Thyroid gland (tissue), 4 donors: ENCODE measurements at places on chromosomes 6 and 20. TPM values are rescaled to one million over a fixed set of nuclear protein-coding genes. Genes with fewer than 3 reads are reported as not detected.

DNA sequence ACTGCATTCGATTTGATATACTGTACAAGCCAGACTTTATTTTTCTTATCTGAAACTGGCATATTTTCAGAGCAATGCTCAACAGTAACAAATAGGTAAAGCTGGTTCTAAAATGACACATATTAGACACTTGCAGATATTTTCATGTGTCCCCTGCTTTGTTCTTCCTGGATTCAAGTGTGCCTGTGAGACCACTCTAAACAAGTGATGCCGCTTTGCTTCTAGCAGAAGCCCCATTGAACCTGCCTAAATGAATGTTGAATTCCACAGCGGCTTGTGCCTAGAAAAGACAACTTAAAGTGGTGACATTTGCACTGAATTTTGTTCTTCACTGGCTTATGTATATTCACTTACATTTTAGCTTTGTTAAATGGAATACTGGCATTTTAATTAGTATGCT, 115.7 kb downstream of the AKAP7 start:
- DNase-seq, result no peak

GRCh38 chr20:58841539-58842264, 9.0 kb downstream of the GNAS-AS1 start:
- DNase-seq, result no peak

- DNase-seq, result no peak
These were observed 95.2 kb downstream of the PLCB1 start for GRCh38 chr20:8227293-8227692.

DNA sequence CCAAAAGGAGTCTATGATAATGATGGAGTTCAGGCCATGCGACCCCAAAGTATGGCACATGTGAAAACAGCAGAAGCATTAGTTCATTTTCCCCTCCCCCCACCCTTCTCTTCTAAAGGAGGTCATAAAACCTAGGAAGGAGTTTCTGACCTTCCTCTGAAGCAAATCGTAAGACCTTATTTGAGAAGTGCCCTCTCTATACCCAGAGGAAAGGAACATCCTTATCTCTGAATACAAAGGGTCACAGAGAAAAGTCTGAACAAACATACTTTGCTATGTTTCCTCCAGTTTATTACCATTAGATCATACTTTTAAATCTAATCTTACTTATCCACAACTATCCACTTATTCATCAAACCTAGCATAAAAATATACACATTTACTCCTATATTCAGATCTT, 48.6 kb downstream of the SLX4IP start:
- no peak for DNase-seq

- no peak for DNase-seq
These were observed 98.6 kb upstream of the NEDD9 start for GRCh38 chr6:11331111-11331510.

GRCh38 chr20:50126662-50127061, 13.7 kb upstream of the UBE2V1 start:
- no peak for DNase-seq

GRCh38 chr6:120735641-120736040, 598.6 kb downstream of the TBC1D32 start:
- no peak for DNase-seq

- DNase-seq, result no peak
These were observed 104.2 kb upstream of the MLN start for GRCh38 chr6:33908025-33908424.

GRCh38 chr6:140921366-140922226, 1211.1 kb upstream of the GJE1 start:
- peak; percentile 25 for DNase-seq

DNA sequence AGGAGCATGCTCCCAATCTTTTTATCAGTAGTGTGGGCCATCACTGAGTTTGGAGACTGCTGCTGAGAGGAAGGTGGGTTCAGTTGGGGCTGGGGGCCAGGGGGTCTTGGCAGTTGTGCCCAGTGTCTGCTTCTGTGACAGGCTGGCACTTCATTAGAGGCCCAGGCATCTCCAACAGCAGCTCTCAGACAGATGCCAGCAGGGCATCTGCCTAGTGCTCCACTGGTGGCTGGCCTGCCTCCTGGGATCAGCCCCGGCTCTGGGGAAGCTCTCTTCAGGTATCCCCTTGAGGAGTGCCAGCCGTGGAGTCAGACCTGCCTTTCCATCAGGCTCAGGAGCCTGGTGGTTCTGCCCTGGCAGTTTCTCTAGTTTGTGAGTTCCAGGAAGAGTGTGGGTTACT, 77.3 kb downstream of the DTD1 start:
- DNase-seq, result peak; percentile 20

DNA sequence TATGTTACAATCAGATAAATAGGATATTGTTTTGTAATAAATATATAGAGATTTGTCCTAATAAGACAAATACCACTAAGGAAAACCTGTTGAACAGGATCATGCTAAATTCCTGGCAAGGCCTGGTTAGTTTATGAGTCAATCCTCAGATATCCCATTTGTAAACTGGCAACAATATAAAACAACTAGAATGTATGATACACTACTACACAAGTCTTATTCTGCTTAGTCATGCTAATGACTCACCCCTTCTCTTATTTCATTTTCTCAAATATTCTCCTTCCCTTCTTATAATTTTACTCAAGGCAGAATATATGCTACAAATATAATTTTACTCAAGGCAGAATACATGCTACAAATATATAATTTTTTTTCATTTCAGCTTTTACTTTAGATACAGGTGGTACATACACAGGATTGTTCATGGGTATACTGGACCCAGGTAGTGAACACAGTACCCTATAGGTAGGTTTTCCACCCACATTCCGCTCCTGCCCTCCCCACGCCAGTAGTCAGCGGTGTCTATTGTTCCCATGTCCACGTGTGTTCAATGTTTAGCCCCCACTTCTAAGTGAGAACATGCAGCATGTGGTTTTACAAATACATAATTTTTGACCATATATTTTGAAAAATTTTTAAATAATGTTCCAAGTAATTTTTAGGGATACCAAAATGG, 6.3 kb downstream of the OSER1 start:
- DNase-seq, result no peak

GRCh38 chr6:137510923-137511322, 16.7 kb upstream of the OLIG3 start:
- no peak for DNase-seq

DNA sequence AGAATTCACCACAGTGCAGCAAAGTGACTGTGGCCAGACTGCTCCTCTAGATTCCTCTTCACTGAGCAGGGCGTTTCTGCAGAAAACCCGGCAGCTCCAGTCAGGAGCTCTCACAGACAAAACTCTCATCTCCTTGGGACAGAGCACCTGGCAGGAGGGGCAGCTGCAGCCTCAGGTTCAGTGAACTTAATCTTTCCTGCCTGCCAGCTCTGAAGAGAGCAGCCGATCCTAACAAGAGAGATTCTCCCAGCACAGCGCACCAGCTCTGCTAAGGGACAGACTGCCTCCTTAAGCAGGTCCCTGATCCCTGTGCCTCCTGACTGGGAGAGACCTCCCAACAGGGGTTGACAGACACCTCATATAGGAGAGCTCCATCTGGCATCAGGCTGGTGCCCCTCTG, 1065.5 kb downstream of the GRIK2 start:
- no peak for DNase-seq

DNA sequence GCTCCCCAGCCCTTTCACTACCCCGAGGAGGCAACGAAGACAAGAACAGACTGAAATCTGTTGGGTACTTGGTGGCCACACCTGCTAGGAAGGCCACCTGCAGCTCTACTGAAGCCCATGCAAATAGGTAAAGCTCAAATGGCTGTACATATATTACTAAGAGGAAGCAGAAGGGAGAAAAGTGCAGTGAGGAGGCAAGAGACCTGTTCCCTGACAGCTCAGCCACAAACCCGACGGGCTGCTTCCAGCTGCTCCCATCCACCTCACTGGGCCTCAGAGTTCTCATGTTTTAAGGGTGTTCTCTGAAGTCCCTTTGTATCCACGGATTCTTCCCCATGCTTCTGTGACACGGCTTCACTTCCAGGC, 24.6 kb downstream of the TRAM2 start:
- DNase-seq, result no peak

GRCh38 chr20:50089140-50089786, 23.7 kb downstream of the UBE2V1 start:
- DNase-seq, result no peak

DNA sequence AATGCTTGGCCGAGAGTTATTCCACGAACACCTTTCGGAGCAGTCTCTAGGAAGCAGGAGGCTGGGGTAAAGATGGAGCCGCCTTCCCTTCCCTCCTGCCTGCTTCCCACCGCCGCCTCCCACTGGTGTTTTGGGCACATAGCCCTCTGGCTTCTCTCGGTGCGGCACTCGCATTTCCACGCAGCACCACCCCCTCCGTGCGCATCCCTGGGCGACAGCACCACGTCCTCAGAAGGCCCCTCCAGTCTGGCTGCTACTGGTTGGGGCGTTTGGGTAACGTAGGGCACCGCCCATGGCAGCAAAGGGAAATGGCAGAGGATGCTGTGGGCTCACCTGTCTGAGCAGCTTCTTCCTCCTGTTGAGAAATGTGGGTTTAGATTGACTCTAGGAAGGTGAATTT, 2.4 kb downstream of the COL20A1 start:
- DNase-seq, result no peak

- DNase-seq, result no peak
These were observed 83.1 kb downstream of the PTCHD4 start for GRCh38 chr6:48027704-48028435.

- no peak for DNase-seq
These were observed 13.8 kb downstream of the SYNGAP1 start for GRCh38 chr6:33433544-33434191.

DNA sequence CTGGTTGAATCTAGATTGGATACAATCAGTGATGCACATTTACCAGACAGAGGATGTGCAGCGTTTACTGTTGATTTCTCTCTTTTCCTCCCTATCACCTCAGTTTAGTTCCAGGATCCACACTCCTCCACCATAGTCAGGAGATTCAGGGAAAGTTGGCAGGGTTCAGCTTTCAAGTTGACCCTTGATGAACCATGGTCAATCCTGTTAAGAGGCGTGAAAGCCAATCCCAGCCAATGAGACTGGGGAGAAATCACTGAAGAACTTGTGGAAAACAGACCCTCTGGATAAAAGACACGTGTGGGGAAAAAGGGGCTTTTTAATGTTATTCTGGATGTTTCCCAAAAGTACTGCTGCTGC, 19.2 kb upstream of the SCP2D1 start:
- DNase-seq, result no peak

DNA sequence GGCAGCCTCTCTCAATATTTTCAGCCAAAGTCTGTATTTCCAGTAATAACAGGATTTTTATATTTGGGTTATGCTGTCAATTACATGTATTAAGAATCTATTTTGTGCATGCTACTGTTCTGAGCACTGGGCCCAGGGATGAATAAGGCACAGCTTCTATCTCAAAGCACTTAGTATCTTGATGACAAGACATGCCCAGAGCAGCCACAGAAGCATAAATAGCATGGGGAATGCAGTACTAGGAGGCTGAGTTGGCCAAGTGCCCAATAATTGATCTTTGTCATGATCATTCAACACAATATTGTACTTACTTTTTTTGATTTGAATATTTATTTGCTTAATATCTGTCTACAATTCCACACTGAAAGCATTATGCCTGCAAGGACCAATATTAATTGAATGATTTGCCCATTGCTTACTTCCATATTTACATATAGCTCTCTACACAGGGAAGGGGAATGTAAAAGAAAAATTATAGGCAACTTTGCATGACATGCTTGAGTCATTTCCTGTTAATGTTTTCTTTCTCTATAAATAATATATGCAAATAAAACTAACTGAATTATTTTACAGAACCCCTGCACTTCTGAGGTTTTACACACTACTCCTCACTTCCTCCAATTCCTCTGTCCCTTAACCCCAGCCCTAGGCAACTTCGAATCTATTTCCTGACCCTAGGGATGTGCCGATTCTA, 298.9 kb upstream of the BMP2 start:
- no peak for DNase-seq

- DNase-seq, result no peak
These were observed 3.1 kb upstream of the RPS12 start for GRCh38 chr6:132811276-132811675.

DNA sequence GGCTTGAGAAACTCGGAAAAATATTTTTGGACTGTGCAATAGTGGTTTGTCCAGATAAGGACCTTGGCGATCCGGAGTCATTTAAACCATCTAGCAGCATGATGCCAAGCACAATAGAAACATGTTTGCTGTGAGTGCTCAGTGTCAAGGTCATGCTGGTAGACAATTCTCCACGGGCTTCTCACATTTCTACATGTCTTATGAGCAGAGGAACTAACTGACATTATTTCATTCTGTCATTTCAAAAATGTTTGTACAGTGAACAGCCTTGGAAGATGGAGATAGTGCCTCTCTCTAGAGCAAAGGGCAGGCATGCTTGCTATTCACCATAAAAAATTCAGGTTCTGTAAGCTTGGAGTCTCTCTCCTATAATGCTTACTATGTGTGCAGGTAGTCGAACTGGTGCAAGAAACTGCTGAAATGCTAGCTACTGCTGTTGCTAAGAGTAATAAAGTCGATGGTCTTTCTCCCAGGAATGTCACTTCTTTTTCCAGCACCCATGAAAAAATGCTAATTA, 25.4 kb upstream of the CCN2 start:
- no peak for DNase-seq

GRCh38 chr6:33737267-33738026, 9.3 kb downstream of the IP6K3 start:
- DNase-seq, result no peak

DNA sequence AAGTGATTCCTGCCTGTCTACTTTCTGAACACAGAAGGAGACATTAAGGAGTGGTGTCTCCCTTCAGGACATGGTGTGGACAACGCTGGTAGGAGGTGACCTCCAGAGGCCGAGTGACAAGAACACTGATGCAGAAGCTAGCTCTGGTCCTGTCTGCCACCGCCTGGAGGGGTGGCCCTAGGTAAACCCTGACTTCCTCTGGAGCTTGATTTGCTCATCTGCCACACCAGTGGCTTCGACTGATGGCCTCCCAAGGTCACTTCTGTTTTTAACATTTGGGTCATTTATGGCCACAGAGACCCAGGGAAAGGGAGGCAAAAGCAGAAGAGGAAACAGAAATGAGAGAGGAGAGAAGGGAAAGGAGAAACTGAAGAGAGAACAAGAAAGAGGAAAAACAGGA, 49.4 kb upstream of the SLC22A23 start:
- no peak for DNase-seq

BMP6 gene
- 1.0 TPM for total RNA-seq

REV3L gene
- total RNA-seq, result 73.5 TPM

R3HDML gene
- not detected for total RNA-seq

FAM184A gene
- total RNA-seq, result 19.5 TPM

EYA2 gene
- total RNA-seq, result 20.1 TPM

CPXM1 gene
- 1.3 TPM for total RNA-seq

AIF1 gene
- 8.1 TPM for total RNA-seq

ARMH2 gene
- not detected for total RNA-seq

EMILIN3 gene
- total RNA-seq, result 0.27 TPM

PDE10A gene
- 20.9 TPM for total RNA-seq

LHFPL5 gene
- not detected for total RNA-seq

STMND1 gene
- not detected for total RNA-seq

LTA gene
- total RNA-seq, result not detected

TBXT gene
- total RNA-seq, result 0.13 TPM

SLC16A10 gene
- total RNA-seq, result 18.7 TPM

PGBD1 gene
- 1.4 TPM for total RNA-seq

OOEP gene
- not detected for total RNA-seq

LKAAEAR1 gene
- 1.7 TPM for total RNA-seq

RBM39 gene
- total RNA-seq, result 475 TPM

RNF39 gene
- not detected for total RNA-seq
